AG04450 (cell line): ENCODE measurements at places on chromosomes 1 and 21. TPM values are rescaled to one million over a fixed set of nuclear protein-coding genes. Genes with fewer than 3 reads are reported as not detected.

FAM177B gene
- polyA plus RNA-seq = not detected in 2 replicates

FNBP1L gene
- 17.9 and 24.1 TPM in 2 replicates for polyA plus RNA-seq

MPZ gene
- polyA plus RNA-seq = 0.71 and 0.89 TPM in 2 replicates

F5 gene
- not detected in 2 replicates for polyA plus RNA-seq

SDE2 gene
- polyA plus RNA-seq = 12.7 and 15.9 TPM in 2 replicates

TSTD1 gene
- polyA plus RNA-seq = 0.33 TPM in 1 of 2 replicates, not detected in the other

CLDN17 gene
- polyA plus RNA-seq = not detected in 2 replicates

DISP1 gene
- 5.3 and 6.2 TPM in 2 replicates for polyA plus RNA-seq

NBPF6 gene
- not detected in 2 replicates for polyA plus RNA-seq

C8B gene
- not detected in 2 replicates for polyA plus RNA-seq

LCE6A gene
- polyA plus RNA-seq = not detected in 2 replicates

CELSR2 gene
- 1.1 and 1.8 TPM in 2 replicates for polyA plus RNA-seq

IGSF9 gene
- not detected in 2 replicates for polyA plus RNA-seq

ANGPTL3 gene
- polyA plus RNA-seq = not detected in 2 replicates

B3GALT5 gene
- 0.05 TPM in 2 replicates for polyA plus RNA-seq

DYNLT5 gene
- polyA plus RNA-seq = 0.71 and 0.98 TPM in 2 replicates

KRTAP19-3 gene
- not detected in 2 replicates for polyA plus RNA-seq

DNA sequence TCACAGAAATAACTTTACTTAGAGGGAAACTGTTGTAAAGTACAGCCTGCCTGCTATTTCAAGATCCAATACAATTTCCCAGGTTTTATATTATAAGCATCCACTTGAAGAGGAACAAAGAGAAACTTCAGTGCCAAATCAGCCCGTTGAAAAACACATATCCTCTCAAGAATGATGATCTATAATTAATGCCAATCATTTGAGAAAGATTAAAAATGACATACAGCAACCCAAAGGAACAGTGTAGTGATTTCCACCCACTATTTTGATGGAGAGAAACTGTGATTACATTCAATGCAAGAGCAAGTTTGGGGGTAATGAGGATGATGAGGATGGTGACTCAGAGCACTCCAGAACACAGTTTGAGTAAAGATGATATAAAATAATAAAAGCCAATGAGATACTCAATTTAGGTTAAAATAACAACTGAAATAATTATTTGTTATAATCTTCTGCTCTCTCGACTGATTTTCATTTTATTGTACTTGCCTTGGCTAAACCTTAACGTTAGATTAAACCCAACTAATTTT is 715.5 kb downstream of the NCAM2 start:
- no peak for DNase-seq

GRCh38 chr1:20080441-20081352 is 10.7 kb downstream of the PLA2G5 start:
- no peak for DNase-seq

GRCh38 chr1:214702556-214702955 is 99.6 kb downstream of the CENPF start:
- DNase-seq = no peak

- no peak for DNase-seq
Observed at GRCh38 chr1:177255411-177255810, 84.7 kb downstream of the BRINP2 start.

DNA sequence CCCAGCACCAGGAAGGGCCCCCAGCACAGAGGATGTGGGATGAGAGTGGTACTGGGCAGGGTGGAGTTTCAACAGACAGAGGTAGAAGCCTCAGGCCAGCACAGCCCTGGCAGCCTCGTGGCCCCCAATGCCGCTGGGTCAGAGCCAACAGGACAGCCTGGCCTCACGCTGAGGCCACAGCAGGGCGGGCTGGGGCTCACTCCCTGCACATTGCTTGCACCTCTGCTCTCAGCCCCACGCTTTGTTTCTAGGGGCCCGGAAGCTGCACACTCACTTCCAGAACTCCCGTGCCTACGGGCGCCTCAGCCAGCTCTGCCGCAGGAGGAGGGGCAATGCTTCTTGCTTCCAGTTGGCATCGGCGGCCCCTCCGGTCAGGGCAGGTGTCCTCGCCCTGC is 72.9 kb downstream of the SIK1 start:
- DNase-seq = no peak

GRCh38 chr1:44821240-44821715 is 13.0 kb downstream of the BTBD19 start:
- DNase-seq = no peak

DNA sequence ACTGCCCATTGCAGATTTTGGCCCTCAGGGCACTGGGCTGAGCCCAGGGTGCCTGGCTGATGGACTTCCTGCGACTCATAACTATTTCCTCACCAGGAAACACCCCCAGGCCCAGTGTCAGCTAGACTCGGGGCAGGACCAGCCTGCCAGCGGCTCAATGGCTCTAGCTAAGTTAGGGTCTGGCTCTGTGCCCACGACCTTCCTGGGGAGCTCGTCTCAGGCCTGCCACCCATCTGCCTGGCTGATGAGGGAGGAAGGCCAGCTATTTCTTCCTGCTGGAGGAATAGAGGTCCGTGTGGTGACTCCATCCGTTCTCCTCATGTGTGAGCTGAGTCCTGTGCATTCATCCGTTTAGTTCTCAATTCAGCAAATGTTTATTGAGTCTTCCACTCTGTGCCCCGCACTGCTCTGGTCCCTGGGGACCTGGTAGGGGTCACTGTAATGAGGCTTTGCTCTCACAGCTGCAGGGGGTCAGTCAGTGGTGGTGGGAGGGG is 44.5 kb downstream of the KIRREL1 start:
- no peak for DNase-seq

- no peak for DNase-seq
Observed at GRCh38 chr21:36846631-36847030, 119.8 kb downstream of the HLCS start.

DNA sequence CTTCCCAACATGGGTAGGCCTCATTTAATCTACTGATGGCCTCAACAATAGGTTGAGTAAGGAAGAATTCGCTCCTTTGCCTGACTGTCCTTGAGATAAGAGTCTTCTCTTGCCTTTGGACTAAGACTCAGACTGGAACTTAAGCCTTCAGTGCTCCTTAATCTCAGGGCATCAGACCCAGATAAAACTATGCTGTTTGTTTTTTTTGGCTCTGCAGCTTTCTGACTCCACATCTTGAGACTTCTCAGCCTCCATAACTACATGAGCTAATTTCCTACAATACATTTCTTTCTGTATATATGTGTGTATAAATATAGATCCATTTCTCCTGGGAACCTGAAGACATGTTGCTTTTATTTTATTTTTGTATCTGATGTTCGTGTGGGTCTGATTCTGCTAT is 1470.7 kb upstream of the PRMT6 start:
- no peak for DNase-seq

- no peak for DNase-seq
Observed at GRCh38 chr21:41006636-41007035, 159.7 kb upstream of the DSCAM start.

DNA sequence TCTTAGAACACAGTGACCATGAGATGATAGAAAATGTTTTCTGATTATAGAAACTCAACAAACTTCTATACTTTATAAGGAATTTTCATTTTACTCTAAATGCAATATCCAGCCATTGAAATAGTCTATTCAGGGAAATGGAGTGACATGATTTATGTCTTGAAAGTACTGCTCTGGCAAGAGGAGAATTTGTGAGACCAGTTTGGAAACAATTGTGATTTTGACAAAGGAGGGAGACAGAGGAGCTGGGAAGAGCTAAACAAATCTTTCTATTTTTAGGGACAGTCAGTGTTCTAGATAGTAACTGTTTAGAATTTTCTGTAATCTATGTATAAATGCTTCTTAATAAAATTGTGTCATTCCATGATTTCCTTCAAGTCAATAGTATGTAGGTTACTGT is 252.3 kb downstream of the FMN2 start:
- DNase-seq = no peak

DNA sequence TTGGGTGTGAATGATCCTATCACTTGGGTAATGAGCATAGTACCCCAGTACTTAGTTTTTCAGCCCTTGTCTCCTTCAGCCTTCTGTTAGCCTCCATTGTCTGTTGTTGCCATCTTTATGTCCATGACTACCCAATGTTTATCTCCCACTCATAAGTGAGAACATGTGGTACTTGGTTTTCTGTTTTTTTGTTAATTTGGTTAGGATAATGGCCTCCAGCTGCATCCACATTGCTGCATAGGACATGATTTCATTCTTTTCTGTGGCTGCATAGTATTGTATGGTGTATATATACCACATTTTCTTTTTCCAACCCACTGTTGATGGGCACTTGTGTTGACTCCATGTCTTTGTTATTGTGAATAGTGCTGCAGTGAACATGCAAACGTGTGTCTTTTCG is 39.6 kb upstream of the GPR52 start:
- no peak for DNase-seq

DNA sequence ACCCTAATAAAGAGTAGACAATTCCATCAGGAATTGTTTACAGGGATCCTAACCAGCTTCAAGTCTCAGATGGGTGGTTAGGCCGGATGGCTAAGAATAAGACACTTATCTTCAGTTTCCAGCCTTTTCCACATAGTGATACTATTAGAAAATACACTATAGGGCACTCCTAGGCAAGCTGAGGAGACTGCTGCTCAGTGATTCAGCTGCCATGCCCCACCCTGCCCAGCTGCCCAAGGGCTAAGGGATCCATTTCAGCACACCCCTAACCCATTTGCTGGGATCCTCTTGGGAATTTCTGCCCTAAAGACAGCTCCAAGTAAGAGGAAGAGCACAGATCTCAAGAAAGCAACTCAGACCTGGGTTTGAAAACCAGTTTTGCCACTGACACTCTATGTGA is 31.9 kb downstream of the PLPP3 start:
- no peak for DNase-seq

- DNase-seq = no peak
Observed at GRCh38 chr1:4058706-4059105, 158.6 kb upstream of the C1orf174 start.

DNA sequence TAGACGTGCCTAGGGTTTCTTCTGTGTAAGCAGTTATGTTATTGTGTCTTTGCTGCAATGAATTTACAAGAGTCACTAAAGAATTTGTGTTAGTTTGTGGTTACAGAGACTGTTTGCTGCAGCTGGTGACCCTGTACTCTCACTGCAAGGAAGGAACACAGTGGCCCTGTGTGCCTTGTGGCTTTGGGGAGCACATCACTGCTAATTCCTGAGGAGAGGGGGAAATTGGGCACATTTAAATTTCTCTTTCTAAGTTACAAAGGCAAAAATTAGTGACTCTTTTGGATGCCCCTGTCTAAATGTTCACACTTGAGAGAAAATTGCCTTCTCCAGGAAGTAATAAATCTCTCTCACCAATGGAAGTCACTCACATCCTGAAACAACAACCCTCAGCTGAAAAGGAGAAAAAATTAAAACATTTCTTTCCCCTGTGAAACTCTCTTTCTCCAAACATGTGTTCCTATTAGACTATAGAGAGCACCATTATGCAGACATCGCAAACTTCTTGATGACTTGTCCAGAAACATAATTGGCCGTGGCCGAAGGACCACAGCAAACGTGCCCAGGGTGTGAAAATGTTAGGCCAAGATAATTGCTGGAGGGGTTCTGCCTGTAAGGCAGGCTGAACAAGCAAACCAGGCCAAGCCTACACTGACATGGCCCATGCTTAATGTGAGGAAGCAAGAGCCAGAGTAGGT is 32.3 kb upstream of the SPAG17 start:
- DNase-seq = no peak

- DNase-seq = no peak
Observed at GRCh38 chr1:24322470-24323177, 3.5 kb downstream of the GRHL3 start.

DNA sequence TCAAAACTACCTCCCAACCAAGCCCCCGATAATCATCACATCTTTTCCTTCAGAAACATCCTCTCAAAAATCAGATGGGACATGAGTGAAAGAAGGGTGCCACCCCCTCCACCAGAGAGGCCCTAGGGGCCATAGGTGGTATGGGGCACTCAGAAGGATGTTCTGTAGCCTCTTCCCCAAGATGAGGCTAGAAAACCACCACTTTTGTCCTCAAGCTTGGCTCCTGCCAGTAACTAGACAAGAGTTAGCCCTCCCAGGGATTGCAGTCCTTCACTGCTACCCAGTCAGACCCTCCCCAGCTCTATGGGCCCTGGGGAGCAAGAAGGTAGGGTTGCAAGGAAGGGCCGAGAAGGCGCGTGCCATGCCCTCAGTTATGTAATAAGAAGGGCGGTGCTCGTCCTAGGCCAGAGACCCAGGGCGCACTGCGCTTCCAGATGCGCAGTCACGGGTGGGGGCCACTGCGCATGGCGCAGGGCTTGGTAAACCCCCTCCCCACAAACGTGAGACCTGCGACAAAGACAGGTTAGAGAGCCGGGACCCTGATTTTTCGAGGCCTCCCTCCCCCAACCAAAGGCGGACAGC is 69.7 kb downstream of the CD46 start:
- DNase-seq = no peak

- DNase-seq = no peak
Observed at GRCh38 chr1:156599811-156600210, 1.5 kb downstream of the GPATCH4 start.

DNA sequence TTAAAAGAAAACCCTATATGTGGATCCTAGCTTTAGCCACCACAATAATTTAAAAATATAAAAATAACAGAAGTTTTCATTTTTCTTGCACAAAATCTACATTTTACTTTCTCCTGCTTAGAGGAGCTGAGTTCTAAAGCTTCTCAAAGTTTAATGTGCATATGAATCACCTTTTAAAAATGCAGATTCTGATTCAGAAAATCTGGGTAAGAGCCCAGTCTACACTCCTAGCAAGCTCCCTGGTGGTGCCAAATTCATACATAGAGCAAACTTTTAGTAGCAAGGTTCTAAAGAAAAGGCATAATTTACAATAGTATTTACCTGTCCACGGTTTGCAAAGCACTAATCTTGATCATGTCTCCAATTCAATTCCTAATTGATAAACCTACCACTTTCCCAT is 19.3 kb downstream of the RSBN1 start:
- DNase-seq = no peak

DNA sequence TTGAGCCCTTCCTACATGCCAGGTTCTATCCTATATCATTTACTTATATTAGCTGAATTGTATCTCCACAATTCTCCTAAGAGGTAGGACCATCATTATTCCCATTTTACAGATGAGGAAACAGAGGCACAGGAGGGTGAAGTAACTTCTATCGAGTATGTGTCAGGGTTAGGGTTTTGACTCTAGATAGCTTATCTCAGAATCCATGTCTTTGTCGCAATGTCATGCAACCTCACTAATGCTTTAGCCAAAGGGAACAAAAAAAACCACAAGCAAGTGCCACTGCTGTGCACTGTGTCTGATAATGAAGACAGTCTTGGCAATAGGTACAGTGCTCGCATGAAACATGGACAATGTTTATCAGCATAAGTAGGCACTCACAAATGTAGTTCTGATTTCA is 95.4 kb upstream of the CLDN14 start:
- no peak for DNase-seq

GRCh38 chr1:92087542-92087941 is 7.4 kb downstream of the BTBD8 start:
- no peak for DNase-seq

GRCh38 chr1:198125995-198126735 is 30.6 kb upstream of the NEK7 start:
- no peak for DNase-seq

GRCh38 chr1:117290890-117291289 is 76.4 kb upstream of the MAN1A2 start:
- DNase-seq = no peak
